ENCODE measurements at places on chromosomes 1 and 21. TPM values are rescaled to one million over a fixed set of nuclear protein-coding genes. Genes with fewer than 3 reads are reported as not detected.
A peak's percentile ranks its signal among the peaks of the same experiment; 100 is the strongest.

The AMPD1 gene
- not detected for total RNA-seq

The SELE gene
- 9.0 TPM for total RNA-seq

- no peak for DNase-seq
Observed at GRCh38 chr1:97797403-97798183, 123.2 kb downstream of the DPYD start.

GRCh38 chr1:54041806-54042205 is 11.2 kb downstream of the TMEM59 start:
- DNase-seq, result no peak

- DNase-seq, result no peak
Observed at GRCh38 chr21:15001113-15001512, 63.7 kb downstream of the NRIP1 start.

- DNase-seq, result no peak
Observed at GRCh38 chr1:3809680-3810079, 13.4 kb upstream of the LRRC47 start.

The ITPKB gene
- 27.5 TPM for total RNA-seq

DNA sequence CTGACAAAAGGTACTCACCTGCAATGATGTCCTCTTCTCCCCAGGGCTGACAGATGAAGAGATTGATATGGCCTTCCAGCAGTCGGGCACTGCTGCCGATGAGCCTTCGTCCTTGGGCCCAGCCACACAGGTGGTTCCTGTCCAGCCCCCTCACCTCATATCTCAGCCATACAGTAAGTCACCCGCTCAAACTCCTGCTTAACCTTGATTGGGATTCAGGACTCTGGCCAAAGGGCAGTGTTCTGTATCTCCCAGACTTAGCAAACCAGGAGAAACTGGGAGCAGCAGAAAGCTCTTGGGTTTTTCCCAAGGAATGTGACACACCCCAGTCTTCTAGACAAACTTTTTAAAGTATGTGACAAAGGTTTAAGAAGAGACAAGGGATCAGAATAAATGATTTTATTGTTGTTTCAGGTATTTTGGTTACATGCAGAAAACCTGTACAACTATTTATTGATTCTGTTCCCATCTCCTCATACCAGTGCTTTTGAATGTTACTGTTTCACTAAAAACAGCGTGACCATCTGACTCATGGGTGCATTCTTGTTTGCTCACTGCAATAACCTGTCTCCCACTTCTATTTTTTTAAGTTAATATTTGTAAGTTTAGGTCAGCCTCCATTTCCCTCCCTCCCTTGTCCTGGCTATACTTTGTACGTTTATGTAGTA is 124.6 kb downstream of the PEX14 start:
- no peak for DNase-seq

DNA sequence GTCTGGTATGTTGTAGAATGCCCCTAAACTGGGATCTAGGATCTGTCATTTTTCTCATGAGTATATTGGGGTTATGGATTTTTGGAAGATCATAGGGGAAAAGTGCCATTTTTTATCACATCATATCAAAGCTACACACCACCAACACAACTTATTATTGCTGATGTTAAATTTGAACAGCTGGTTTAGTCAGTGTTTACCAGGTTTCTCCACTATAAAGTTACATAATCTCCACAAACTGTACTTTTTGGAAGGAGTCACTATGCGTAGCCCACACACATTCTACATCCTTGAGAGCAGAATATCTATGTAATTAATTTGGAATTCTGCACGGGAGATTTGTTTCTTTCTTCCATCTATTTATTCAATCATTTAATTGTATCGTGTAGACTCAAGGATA is 35.2 kb downstream of the RC3H1 start:
- no peak for DNase-seq

GRCh38 chr1:93813076-93813475 is 65.9 kb downstream of the DNTTIP2 start:
- DNase-seq, result no peak

The FAM3B gene
- not detected for total RNA-seq

DNA sequence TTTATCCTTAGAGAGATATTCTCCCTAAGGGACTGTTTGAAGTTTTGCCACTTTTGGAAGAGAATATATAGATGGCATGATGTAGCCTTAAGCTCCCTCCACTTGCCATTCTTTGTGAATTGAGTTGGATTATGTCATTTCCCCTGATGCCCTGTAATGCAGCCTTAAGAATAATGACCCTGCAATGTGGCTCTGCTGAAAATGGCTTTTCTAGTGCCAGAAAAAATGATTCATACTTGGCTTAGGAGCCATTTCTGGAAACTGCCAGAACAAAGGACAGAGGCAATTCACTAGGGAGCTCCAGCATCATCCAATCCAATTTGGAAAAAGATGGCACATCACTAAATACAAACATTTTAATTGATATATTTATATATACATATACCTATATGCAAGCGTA is 265.3 kb downstream of the SPATA17 start:
- no peak for DNase-seq

DNA sequence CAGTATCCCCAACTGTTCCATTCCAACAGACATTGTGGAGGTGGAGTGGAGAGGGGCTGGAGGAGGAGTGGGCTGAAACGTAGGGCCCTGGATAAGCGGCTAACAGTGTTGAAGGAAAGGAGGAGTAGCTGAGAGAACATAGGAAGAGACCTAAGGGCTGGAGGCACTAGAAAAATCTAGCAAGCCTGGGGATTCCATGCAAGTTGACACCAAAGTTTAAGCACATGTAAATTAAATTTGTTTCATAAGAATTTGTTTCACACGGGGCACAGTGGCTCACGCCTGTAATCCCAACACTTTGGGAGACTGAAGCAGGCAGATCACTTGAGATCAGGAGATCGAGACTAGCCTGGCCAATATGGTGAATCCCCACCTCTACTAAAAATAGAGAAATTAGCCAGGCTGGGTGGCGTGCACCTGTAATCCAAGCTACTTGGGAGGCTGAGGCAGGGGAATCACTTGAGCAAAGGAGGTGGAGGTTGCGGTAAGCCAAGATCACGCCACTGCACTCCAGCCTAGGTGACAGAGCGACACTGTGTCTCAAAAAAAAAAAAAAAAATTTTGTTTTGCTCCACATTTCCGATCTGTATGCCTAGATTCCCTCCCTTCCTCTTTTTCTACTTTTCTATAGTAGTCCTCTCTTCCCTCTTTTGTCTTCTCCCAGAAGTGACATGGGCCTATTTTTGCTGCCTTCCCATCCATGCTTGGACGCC is 530 bp upstream of the CD244 start:
- DNase-seq, result no peak

DNA sequence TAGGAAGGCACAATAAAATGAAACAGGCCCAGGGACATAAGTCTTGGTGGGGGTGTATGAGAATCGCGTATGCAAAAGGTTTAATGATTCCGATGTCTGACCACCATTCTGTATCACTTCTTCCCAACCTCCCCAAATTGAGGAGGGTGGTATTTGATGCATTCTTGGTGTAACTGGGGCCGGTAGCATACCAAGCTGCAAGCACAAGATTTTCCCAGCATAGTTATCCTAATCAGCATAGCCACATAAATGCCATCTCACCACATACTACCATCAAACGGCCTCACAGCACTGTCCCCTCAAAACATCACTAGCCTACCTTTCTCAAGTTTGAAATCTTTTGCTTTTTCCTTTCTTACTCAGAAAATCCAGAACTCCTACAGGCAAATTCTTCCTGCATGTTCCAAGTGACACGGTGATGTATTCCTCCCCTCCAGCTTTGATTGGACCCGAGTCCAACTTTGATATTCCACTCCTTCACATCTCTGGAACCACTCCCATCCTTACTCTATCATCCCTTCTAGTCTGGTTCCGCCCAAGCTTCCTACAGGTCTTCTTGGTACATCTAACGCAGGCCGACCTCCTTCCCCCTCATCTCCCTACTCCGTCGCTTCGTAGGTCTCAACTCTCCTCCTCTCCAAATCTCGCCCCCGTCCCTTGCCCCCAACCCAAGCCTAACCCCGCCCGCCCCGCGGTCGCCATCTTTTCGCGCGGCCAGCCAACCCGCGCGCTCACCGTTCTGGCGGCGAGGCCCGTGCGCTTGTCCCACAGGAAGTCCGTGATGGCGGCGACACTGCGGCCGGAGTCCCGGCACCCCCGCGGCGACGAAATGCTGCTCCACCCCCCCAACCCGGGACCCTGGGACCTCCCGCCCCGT is 600 bp downstream of the CLK2 start:
- peak; percentile 86 for DNase-seq

- DNase-seq, result no peak
Observed at GRCh38 chr1:11664336-11665065, 501 bp downstream of the FBXO6 start.

The HCN3 gene
- 2.6 TPM for total RNA-seq

DNA sequence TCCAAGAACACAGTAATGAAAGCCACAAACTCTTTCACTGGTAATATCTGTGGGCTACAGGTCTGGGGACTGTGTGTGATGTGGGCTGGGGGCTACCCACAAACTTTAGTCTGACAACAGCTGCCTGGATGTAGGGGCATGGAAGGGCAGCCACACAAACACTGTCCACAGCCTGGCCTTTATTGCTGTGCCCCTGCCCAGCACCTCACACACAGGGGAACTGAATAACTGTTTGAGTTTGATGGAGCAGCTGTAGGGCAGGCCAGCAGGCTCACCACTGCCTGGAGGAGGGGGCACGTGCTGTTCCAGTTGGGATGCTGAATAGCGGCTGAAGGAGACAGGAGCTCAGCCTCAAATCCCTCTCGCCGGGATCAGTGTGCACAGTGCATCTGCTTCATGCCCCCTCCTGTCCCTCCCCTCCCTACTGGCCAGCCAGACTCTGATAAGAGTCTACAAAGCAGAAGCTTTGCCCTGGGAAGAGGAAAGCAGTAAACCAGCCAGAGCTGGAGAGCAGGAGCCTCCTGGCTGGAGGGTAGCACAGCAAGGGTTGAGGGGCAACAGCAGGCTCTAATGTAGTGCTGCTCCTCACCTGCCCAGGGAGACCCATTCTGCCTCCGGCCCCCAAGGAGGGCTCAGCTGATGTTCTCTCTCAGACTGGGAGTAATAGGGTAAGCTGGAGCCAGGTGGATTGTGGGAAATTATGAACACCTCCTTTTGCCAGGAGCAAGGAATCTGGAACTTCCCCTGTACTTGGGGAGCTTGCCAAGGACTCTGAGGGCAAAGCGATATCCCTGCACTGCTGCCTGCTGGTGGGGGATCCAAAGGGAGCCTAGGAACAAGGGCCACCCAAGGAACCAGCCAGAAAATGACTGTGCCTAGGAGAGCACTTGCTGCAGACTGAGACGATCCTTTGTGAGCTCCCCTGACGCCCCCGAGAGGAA is 70.2 kb upstream of the GOLT1A start:
- DNase-seq, result no peak

- no peak for DNase-seq
Observed at GRCh38 chr1:92623187-92623778, 136.6 kb upstream of the GFI1 start.

GRCh38 chr1:48495166-48495565 is 23.2 kb upstream of the SPATA6 start:
- DNase-seq, result no peak

DNA sequence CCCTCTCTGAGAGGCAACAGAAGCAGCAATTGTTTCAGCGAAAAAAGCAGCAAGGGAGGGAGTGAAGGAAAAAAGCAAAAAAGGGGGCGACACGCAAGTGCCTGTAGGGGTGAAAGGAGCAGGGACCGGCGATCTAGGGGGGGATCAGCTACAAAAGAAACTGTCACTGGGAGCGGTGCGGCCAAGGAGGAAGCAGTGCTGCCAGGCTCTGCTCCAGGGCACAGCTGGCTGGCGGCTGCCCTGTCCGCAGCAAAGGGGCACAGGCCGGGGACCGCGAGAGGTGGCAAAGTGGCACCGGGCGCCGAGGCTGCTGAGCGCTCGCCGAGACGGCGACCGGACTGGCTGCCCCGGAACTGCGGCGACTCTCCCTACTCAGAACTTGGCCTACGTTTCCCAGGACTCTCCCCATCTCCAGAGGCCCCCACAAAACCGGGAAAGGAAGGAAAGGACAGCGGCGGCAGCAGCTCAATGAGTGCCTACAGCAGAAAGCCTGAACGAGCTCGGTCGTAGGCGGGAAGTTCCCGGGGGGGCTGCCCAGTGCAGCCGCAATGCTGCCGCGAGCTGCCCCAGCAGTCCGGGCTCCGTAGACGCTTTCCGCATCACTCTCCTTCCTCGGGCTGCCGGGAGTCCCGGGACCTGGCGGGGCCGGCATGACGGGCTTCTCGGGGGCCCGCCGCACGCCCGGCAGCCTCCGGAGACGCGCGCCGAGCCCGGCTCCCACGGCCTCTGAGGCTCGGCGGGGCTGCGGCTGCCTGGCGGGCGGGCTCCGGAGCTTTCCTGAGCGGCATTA is 1.0 kb upstream of the CDKN2C start:
- DNase-seq, result peak; percentile 72

GRCh38 chr1:234570329-234571120 is 39.5 kb downstream of the IRF2BP2 start:
- DNase-seq, result peak; percentile 30
